ENCODE measurements at places on chromosomes 1 and 21.
A peak's percentile ranks its signal among the peaks of the same experiment; 100 is the strongest.

- no peak for DNase-seq
Measured at GRCh38 chr1:231214918-231215680, 25.9 kb upstream of the GNPAT start.

- DNase-seq, result no peak
Measured at GRCh38 chr1:39332828-39333227, 128.3 kb downstream of the MACF1 start.

GRCh38 chr1:96075704-96076455, 645.7 kb upstream of the PTBP2 start:
- DNase-seq, result no peak

- no peak for DNase-seq
Measured at GRCh38 chr1:6348511-6349191, 44.9 kb downstream of the ACOT7 start.

- DNase-seq, result peak; percentile 82
Measured at GRCh38 chr1:203166192-203166940, 9.3 kb downstream of the MYBPH start.

- DNase-seq, result no peak
Measured at GRCh38 chr21:14741256-14741655, 195.1 kb upstream of the SAMSN1 start.

- DNase-seq, result no peak
Measured at GRCh38 chr21:31900121-31900895, 27.5 kb downstream of the HUNK start.

DNA sequence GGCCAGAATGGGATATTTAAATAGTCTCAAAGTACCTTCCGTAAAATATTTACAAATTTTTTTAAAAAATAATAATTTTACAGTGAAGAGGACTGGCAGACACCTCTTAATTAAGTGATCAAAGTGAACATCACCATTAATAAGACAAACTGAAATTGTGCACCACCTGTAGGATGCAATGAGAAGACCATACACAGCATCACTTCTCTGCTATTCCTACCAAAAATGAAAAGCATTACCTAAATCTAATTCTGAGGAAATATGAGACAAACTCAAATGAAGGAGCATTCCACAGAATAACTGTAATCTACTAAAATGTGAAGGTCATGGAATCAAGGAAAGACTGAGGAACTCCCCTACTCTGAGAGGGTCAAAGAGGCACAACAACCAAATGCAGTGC, 68.2 kb upstream of the PRDX6 start:
- DNase-seq, result no peak

Measured in MM.1S (cell line).